ENCODE measurements at places on chromosomes 1 and 21. TPM values are rescaled to one million over a fixed set of nuclear protein-coding genes. Genes with fewer than 3 reads are reported as not detected.

GRCh38 chr1:153663211-153663610 lies 4.7 kb downstream of the SNAPIN start:
- DNase-seq = no peak

DNA sequence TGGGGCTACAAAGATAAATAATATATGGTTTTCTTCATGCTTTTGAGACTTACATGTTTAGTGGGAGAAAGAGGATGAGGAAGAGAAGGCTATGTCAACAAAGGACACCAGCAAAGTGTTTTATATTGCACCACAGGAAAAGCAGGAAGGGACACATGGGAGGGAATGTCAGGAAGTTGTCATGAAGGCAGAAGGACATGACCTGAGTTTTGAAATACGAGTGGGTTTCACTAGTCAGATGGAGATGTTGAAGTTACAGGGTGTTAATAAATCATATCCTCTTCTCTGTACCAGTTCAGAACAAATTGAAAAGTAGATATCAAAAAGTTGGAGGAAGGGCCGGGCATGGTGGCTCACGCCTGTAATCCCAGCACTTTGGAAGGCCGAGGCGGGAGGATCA lies 18.2 kb upstream of the AGO1 start:
- no peak for DNase-seq

GRCh38 chr1:77015748-77016341 lies 148.6 kb downstream of the ST6GALNAC5 start:
- no peak for DNase-seq

The LEMD1 gene
- 6.1 TPM for total RNA-seq

DNA sequence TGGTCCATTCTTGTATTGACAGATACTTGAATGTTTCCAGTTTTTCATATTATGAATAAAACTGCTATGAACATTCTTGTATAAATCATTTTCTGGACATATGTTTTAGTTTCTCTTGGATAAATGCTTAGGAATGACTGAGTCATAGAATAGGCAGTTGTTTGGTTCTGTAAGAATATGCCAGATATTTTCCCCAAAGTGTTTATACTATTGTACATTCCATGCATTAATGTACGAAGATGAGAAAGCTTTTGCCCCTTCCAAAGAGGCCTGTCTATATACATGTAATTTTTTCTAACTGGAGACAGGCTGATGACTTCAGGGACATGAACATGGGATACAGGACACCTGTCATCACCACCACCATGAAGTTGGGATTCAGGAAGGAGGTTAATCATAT lies 11.3 kb downstream of the NBPF3 start:
- DNase-seq = no peak

GRCh38 chr1:174491606-174492005 lies 43.8 kb downstream of the GPR52 start:
- no peak for DNase-seq

The THEM5 gene
- total RNA-seq = not detected

GRCh38 chr21:25491267-25491666 lies 116.0 kb downstream of the MRPL39 start:
- DNase-seq = no peak

DNA sequence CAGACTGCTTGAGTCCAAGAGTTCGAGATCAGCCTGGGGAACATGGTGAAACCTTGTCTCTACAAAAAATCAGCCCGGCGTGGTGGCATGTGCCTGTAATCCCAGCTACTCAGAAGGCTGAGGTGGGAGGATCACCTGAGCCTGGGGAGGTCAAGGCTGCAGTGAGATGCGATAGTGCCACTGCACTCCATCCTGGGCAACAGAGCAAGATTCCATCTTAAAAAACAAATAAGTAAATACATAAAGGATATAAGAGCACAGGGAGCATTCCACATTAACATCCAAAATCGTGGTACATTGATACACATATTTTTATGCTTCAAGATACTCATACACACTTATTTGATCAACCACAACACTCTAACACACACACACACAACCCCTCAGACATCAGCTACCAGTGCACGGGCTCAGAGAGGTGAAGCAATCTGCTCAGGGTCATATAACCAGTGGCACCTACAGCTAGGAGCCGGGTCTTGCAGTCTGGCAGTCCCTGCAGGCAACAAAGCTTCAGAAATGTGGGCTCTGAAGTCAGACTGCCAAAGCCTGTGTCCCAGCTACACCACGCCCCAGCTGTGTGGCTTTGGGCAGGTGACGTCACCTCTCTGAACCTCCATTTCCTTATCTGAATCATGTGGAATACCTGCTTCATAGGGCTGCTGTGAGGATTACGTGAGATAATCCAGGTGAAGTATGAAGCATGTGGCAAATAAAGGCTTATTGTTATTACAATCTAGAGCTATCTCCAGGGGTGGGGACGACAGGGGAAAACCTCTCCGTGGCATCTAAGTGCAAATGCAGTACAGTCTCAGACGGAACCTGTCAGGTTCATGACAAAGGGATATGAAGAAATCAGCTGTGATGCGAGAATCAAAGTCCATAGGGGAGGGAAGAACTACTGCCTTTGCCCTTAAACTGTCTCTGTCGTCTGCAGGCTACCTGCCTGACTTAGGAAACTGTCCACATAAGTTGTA lies 4.8 kb upstream of the CRYBG2 start:
- DNase-seq = no peak

DNA sequence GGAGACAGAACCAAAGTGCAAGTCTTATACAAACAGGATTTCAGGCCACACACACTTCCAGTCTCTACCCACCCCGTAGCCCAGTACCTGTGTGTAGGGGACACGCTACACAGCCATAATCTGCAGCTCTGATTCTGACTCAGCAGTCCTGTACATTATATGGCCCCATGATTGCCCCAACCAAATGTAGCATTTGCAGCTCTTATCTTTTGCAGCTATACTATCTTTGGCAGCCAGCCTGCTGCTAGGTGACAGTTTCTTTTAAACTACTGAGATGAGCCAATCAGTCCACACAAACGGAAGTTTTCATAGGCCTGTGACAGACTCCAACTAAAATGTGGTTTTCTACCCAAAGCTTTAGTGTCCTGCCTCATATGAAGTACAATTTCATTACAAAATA lies 259.6 kb upstream of the ST6GALNAC5 start:
- DNase-seq = no peak

The SHISAL2A gene
- not detected for total RNA-seq

The LCE2B gene
- total RNA-seq = not detected

GRCh38 chr1:40842691-40843090 lies 19.5 kb downstream of the CITED4 start:
- no peak for DNase-seq

DNA sequence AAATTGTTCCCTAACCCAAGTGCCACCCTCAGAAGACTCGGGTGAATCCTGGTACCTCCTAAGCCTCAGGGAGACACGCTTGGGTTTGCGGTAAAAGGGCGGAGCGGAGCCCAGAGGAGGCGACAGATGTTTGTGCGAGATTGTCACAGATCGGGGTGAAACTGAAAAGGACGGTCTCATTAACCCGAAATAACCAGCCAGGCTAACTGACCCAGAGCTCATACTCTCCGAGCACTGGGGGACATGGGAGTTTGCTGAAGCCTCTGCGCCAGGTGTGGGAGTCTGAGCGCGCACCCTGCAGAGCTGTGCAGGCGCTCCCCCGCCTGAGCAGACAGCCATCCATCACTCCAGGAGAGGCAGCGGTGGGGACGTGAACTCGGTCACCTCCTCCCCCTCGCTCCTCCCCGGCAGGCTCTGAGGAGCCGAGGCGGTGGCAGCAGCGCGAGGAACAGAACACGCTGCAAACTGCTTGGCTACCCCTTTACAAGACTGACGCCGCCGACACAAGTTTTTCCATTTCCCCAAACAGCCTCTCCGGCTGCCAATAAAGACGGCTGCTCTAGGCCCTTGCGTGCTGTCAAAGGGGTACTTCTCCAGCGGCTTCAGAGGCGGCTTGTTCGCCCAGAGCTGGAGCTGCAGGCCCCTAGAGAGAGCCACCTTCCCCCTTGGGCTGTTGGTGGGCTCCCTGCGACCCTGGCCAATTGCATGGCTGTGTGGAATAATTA lies 43.5 kb downstream of the RRAGC start:
- no peak for DNase-seq

The THEMIS2 gene
- 2.1 TPM for total RNA-seq

DNA sequence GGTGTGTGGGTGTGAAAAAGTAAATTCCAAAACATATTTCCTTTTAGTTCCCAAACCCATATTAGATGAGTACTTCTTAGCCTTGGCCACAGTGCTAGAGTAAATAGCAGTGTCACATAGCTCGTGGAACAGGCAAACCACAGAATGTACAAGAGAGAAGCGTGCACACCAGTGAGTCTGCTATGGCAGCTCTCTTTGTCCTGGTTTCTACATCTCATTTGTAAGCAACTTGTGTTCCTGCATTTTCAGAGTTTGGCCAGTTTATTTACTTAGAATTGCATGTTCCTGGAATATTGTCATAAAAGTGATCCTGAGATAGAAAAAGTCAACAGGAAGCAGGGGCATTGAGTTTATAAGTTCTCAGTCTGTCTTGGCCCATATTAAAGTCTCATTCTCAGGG lies 142.1 kb downstream of the DHRS3 start:
- no peak for DNase-seq

The FAM110D gene
- total RNA-seq = 0.64 TPM

The ECE1 gene
- 12.6 TPM for total RNA-seq

GRCh38 chr1:43274125-43274803 lies 4.5 kb downstream of the TMEM125 start:
- DNase-seq = no peak

The CNTN2 gene
- total RNA-seq = 47.4 TPM

The COL24A1 gene
- total RNA-seq = 15.2 TPM

GRCh38 chr1:87335175-87335884 lies 6.7 kb downstream of the LMO4 start:
- peak; percentile 48 for DNase-seq

The LCE1C gene
- total RNA-seq = not detected

DNA sequence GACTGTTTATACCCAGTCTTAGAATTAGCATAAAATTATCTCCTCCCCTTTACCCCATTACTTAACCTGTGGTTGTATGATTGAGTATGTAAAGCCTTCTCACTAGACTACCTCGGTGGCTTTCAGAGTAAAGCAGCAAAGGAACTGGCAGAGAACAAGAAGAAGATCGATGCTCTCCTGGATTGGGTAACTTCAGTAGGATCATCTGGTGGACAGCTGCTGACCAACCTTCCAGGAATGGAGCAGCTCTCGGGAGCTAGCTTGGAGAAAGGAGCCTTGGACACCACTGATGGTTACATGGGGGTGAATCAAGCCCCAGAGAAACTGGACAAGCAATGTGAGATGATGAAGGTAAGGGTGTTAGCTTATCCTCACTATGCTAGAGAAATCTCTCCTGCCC lies 138.6 kb upstream of the BMP8A start:
- DNase-seq = no peak

DNA sequence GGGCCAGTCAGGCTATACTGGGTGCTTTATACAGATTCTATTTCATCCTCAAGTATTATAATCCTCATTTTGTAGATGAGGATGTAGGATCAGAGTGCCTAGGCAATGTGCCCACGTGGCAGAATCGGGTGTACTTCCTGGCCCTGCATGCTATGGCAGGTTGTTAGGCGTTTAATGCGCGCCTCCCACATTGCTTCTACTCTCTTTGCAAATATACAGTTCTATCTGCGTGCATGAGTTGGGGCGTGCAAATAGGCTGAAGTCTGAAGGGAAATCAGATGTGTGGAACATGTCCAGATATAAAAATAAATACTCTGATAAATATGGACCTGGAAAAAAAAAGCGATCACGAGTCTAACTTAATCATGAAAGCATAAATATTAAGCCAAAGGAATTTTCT lies 194.7 kb upstream of the FMN2 start:
- DNase-seq = no peak

The ATP6V1G3 gene
- not detected for total RNA-seq

GRCh38 chr1:225897595-225898514 lies 8.9 kb upstream of the LEFTY1 start:
- no peak for DNase-seq

The PLA2G2C gene
- total RNA-seq = not detected

DNA sequence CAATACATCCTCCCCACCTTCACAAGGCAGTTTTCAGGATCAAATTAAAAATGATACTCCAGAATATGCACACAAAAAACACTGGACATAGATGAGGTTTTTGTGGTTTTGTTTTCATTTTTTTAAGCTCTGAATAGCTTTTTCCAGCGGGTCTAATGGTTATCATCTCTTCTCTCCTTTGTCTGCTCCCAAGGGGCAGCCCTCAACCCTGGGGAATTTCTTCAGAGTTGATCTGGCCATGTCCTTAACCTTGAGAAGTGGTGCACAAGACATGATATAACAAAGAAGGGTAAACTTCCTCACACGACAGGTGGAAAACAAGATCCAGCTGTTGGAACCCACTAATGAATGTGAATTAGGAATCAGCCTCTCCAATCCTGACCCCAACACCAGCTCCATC lies 1.5 kb upstream of the CD244 start:
- DNase-seq = no peak

GRCh38 chr1:232765542-232765941 lies 39.7 kb upstream of the MAP10 start:
- no peak for DNase-seq

DNA sequence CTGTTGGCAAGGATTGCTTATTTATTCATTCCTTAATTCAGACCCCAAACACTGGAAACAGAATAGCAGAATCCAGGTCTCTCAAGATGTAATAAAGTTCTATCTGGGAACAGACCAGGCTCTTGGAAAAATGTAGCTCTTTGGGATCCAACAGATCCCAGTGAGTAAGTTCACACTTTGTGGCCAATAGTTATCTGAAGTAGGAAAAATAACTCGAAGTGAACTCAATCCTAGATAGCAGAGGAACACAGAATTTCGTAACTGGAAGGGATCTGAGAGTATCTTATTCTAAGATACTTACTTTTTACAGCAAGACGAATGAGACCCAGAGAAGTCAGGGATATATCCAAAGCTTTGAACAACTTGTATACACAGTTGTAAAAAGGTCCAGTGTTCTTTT lies 150.7 kb upstream of the CD34 start:
- no peak for DNase-seq

The KCND3 gene
- total RNA-seq = 34.1 TPM

GRCh38 chr1:207988326-207989165 lies 77.6 kb upstream of the CD34 start:
- DNase-seq = no peak

- no peak for DNase-seq
These were observed 161.3 kb downstream of the ZNF281 start for GRCh38 chr1:200248541-200248940.

DNA sequence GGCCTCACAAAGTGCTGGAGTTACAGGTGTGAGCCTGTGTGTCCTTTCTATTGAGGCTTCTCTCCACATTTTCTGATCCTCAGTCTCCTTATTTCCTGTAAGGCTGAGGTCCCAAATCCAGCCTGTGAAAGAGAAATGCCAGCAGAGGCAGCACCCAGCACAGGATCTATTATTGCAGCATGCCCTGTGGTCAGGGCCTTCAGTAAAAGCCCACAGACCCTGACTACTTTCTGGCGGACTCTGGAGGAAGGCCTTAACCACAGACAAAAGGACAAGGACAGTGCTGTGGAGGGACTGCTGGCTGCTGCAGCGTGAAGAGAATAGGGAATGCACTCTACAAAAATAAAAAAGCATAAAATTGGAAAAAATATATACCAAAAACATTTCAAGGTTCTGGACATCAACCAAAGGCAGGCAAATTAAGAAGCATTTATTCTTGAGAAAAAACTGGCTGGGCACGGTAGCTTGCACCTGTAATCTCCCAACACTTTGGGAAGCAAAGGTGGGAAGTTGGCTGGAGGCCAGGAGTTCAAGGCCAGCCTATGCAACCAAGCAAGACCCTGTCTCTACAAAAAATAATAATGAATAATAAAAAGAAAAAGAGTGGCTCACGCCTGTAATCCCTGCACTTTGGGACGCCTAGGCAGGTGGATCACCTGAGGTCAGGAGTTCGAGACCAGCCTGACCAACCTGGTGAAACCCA lies 9.4 kb upstream of the PGD start:
- no peak for DNase-seq
